Spinal cord (tissue), 10 donors: ENCODE measurements at places on chromosomes 16 and 17.
A peak's percentile ranks its signal among the peaks of the same experiment; 100 is the strongest.

- DNase-seq: no peak
These were observed 14.2 kb upstream of the HAPSTR1 start for GRCh38 chr16:9077091-9077809.

DNA sequence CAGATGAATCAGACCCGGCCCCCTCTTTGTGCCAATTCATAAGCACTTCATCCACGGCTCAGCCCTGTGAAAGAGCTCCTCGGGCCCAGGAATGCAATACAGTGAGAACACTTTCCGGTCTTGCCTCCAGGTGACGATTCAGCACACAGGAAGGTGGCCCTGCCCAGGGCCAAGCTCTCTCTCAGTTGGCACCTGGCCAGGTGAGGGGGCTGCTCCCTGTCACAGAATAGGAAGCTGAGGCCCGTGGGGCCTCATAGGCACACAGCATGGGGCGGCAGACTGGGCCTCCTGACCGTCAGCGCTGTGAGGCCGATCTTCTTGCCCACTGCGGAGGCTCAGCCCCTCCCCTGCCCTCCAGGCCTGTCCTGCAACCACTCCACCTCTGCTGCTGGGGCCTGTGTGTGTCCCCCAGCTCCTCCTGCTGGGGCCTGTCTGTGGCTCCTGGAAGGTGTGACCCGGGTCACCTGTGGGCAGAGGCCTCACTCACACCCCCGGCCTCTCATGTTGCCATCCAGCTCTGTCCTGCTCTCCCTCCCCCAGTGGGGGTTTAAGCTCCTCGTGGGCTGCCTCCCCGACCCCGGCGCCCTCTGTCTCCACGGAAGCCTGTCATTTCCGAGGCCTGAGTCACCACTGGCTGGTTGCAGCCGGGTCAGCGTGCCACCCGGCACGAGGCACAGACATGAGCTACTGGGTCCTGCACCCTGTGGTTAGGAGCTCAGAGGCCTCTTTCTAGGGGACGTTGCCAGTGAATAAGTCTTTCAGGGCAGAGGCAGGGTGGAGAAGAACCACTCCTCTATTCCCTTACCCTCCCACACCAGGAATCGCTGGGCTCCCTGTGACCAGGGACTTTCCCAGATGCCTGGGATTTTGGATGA, 114.4 kb downstream of the SEC14L1 start:
- DNase-seq: no peak

GRCh38 chr17:72409405-72410002, 288.7 kb downstream of the SOX9 start:
- DNase-seq: no peak

- DNase-seq: no peak
These were observed 119.8 kb downstream of the ANKRD11 start for GRCh38 chr16:89370601-89371000.

DNA sequence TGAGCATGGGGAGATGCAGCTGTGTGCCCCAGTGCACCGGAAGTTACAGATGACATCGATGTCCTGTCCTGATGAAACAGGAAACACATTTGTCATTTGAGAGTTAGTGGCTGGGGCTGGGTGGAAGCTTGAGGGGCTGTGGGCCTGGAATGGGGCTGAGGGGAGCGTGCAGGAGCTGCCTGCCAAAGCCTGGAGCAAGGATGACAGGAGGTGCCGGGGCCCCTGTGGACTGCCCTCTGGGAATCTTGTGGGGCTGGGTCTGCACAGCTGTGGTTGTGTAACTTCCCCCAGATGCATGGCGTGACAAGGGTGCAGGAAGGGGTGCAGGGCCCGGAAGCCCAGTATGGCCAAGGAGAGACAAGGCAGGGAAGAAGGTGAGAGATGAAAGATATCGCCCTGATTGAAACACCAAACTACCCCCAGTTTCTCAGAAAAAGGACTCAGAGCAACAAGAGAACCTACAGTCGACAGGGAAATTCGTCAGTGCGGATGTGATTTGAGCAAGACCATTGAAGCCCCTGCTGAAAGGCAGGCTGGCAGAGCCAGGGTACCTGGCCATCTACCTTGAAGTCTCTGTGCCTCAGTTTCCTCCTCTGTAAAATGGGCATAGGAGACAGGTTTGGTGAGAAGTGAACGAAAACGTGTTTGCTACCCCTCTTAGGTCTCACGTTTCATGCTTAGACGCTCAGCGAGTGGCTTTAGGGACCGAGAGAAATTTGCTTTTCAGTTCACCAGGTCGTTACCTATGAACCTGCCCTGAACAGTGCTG, 8.8 kb downstream of the MMP25 start:
- no peak for DNase-seq

DNA sequence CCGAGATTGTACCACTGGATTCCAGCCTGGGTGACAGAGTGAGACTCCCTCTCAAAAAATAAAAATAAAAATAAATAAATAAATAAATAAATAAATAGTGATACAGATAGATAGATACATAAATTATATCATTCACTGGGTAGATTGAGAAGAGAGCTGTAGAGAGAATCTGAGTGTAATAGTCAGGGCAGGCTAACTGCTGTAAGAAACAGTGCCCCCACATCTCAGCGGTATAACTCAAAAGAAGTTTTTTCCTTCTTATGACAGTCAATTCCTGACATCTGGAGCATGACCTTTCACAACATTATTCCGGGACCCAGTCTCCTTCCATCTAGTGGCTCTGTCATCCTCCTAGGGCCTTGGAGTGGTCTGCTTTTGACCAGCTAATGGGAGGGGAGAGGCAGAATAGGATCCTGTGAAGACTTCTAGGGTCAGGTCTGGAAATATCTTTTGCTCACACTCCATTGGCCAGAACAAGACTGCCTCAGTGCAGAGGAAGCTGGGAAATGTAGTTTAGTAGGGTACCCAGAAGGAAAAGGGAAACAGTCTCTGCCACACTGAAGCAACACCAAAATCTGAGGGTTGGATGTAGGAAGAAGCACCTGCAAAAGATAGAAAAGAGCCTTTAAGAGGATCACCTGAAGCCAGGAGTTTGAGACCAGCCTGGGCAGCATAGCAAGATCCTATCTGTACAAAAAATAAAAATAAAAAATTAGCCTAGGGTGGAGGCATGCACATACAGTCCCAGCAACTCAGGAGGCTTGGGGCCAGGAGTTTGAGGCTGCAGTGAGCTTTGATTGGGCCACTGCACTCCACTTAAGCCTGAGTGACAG, 3.0 kb upstream of the QPRT start:
- peak; percentile 50 for DNase-seq

DNA sequence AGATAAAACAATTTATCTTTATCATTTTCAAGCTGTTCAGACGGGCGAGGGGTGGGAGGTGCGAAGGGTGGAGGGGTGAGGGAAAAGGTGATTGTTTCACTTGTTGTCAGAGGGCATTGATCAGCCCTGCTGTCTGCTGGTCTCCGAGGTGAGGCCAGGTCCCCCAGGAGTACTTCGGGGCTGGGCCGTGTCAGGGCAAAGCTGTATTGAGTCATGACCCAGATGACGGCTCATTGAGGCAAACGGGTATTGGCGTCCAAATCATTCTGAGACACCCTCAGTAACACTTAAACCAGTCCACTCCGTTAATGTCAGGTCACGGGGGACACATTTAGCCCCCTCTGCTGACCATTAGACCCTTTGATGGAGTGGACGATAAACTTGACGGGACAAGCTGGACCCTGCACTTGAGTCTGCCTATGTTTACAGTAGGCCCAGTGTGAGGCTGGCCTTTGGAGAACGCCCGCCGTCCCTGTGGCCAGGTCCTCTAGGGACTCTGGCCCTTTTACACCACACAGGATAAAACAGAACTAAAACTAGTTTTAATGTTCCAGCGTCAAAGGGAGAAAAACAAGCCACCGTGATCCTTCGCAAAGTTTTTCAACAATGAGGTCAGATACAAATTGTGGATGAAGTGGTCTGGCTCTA, 502.2 kb upstream of the ZFHX3 start:
- no peak for DNase-seq

GRCh38 chr17:47291242-47291873, 32.4 kb upstream of the EFCAB13 start:
- no peak for DNase-seq

GRCh38 chr16:74601126-74601871, 5.6 kb downstream of the GLG1 start:
- no peak for DNase-seq

DNA sequence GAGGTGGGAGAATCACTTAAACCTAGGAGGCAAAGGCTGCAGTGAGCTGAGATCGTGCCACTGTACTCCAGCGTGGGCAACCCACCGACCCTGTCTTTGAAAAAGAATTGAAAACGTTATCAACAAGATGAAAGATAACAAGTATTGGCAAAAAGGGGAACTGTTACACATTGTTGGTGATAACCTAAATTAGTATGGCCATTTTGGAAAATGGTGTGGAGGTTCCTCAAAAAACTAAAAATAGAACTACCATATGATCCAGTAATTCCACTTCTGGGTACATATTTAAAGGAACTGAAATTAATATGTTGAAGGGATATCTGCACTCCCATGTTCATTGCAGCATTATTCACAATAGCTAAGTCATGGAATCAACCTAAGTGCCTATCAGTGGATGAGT, 61.0 kb downstream of the ABHD15 start:
- DNase-seq: no peak

DNA sequence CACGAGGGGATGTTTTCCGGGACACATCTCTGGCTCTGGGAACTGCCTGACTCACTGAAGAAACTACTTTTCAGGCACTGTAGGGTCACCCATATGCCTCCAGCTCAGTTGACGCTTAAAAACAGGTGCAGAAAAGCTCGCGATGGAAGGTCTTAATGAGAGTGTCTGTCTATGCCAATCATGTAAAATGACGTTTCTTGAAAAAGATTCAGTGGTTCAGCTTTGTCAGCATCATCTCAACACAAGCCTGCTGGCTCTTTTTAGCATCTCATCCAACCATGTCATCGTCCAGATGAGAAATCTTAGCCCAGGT, 27.5 kb downstream of the OR1D5 start:
- no peak for DNase-seq

DNA sequence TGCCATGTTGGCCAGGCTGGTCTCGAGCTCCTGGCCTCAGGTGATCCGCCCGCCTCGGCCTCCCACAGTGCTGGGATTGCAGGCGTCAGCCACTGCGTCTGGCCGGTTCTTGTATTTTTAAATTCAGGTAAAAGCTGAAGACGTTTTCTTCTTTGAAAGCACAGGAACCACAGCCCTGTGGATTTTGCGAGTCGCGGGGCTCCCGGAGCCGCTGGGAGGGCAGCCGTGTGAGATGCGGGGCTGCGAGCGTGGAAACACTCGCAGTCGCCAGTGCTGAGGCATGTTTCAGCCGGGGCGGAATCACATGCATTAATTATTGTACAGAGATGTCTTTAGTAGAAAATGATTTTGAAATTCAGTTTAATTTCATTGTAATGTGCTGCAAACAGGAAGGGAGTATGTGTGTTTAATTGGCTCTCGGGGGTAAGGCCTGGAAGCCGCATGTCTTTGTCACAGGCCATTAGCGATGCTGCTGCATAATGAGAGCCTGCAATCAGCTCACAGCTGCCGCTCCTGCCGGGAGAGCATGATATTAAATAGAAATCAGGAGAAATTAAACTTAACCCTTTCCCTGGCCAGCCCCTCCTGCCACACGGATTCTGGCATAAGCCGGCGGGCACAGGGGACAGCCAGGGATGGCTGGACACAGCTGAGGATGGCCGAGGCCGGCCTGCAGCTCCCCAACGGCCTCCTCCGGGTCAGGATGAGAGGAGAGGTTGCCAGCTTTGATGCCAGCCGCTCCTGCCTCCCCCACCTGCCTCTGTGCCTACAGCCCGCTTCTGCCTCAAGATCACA, 35.4 kb upstream of the CDH15 start:
- peak; percentile 56 for DNase-seq

- no peak for DNase-seq
These were observed 325.8 kb downstream of the ABCC12 start for GRCh38 chr16:47829850-47830600.

DNA sequence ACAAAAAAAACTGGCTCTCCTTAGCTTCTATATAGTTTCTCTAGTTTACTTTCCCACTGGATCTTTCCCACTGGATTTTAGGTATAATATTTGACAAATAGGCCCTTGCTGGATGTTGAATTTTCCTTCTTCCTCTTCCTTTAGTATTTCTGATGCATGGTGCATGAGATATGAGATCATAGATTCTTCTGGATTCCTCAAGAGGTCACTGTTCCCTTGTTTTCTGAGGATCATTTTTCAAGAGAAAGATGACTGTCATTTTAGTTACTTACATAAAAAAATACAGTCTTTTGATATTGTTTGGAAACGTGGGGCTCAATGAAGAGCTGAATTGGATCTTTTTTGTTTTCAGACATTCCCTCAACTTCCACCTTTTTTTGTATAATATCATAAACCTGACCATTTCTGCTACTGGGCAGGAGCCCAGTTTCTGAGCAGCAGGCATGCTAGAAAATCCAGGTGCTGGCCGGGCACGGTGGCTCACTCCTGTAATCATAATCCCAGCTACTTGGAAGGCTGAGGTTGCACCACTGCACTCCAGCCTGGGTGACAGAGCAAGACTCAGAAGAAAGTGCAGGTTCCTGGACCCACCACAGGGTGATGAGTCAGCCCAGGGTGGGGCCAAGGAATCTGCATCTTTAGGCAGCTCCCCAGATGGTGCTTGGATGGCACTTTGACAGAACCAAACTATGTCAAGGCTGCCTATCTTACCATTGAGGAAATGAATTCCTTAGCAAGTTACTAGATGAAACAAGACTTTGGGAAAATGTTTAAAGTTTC, 70.3 kb downstream of the SDR42E1 start:
- DNase-seq: peak; percentile 89

DNA sequence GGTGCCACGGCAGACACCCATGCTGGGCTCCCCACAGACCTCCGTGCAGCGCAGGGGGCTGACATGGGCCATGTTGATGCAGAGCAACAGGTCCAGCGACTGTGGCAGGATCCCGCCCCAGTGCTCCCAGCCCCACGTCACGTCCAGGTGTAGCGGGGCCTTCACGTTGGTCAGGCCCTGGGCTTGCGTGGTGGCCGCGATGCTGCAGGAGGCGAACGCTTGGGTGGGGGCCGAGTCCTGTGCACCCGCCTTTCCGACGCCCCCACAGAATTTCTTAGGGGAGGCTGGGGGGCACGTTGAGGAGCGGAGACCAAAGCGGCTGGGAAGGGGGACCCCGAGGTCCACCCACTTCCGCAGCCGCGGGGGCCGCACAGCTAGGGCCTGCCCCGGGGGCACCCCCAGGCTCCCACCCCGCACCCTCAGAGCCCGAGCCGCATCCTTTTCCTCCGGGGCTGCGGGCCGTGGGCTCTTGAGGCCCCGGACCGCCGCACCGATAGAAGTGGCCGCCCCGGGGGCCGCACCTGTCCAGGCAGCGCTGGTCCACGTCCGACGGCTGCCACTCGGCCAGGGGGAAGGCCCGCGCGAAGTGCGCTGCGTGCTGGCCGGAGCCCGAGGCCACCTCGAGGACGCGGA, 416 bp downstream of the METTL26 start:
- peak; percentile 37 for DNase-seq

GRCh38 chr16:1184156-1184868, 31.4 kb downstream of the CACNA1H start:
- no peak for DNase-seq

GRCh38 chr16:69443927-69444631, 19.7 kb downstream of the CYB5B start:
- no peak for DNase-seq

GRCh38 chr17:41920580-41920955, 1.8 kb upstream of the ACLY start:
- DNase-seq: no peak

- DNase-seq: peak; percentile 62
These were observed 188.2 kb downstream of the FTO start for GRCh38 chr16:53892155-53892554.

- no peak for DNase-seq
These were observed 419.4 kb downstream of the SOX9 start for GRCh38 chr17:72539981-72540897.
